Stimulated activated CD4-positive, alpha-beta T cell treated with anti-CD3 and anti-CD28 coated beads, Interleukin-15, amount 100 ng/mL, for 1 hour (primary cell): ENCODE measurements at places on chromosomes 2 and 18.

DNA sequence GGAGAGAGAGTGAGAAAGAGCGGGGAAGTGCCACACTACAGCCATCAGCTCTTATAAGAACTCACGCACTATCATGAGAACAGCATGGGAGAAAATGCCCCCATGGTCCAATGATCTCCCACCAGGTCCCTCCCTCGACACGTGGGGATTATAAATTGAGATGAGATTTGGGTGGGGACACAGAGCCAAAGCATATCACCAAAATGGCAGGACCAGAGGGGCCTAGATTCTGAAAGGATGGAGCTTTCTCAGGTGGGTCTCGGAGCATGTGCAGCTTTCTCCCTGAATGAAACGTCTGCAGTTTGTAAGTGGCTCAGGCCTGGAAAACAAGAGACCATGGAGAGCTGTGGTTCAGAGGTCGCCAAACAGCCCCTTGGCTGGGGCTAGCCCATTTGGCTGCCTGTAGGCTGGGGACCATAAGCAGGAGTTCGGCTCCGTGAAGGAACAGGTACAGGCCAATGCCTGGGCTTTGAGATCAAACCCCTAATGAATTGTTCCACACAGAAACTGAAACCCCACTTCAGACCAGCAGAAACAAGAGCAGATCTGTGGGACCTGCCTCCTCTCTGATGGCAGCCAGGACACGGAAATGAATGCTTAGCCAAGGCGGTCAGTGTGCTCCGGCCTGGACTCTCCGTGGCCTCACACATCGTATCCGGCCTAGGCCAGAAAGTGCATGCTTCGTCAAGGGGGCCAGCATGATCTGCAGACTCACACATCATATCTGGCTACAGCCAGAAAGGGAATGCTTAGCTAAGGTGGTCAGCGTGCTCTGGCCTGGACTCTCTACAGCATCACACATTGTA, 111.2 kb upstream of the TMEM18 start:
- DNase-seq, result no peak

DNA sequence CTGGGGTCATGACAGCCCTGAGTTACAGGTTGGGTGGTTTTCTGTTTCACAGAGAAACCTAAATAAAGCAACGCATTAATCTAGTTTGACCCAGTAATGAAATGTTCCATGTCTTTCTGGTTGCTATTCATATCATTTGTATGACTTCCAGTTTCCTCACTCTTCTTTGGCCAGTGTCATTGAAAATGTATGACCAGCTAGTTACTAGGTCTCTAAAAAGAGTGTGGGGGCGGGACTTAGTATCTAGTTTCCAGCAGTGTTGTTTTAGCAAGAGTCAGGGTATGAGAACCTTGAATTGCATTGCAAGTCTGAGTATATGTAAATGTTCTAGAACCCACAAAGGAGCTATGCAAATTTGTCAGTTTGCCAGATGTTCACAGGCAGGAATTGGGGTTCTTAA, 47.7 kb downstream of the SLC9A2 start:
- DNase-seq, result no peak

DNA sequence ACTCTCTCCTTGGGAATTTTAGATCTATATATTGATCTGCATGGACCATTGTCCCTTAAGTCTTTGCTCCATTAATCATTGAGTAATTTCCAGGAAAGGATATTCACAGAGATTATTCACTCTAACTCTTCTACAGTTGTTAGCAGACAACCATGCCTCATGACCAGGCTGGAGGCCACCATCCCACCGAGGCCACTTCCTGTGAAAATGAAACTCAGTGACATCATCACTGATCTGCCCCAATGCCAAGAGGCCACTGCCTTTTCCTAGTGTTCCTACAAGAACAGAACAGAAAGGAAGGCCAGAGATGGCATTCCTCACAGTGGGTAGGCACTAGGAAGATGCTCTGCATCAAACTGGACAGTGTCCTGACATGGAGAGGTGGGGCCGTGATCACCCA, 161.3 kb downstream of the DTNA start:
- DNase-seq, result no peak

- DNase-seq, result no peak
Measured at GRCh38 chr2:44938287-44939105, 3.0 kb upstream of the SIX3 start.

DNA sequence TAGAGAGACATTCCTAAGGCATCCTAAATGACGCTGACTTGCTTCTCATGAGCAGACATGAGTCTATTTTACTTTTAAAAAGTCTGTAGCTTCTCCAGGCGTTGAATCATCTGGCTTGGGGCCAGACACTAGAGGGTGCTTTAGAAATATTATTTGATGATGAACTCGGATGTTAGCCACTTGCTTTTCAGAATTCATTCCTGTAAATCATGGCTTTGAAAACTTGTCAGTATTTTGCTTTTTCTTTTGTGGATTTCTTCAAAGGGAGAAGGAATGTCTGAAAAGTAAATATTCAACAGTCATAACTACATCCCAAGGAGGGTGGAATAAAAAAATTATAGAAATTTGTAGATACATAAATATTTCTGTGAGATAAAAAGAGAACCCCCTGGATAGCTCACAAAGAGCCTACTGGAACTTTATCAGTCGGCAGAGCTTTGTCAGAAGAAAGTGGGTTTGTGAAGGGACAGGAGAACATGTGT, 370.8 kb downstream of the OSR1 start:
- no peak for DNase-seq

- no peak for DNase-seq
Measured at GRCh38 chr2:158498749-158499136, 42.0 kb downstream of the PKP4 start.

DNA sequence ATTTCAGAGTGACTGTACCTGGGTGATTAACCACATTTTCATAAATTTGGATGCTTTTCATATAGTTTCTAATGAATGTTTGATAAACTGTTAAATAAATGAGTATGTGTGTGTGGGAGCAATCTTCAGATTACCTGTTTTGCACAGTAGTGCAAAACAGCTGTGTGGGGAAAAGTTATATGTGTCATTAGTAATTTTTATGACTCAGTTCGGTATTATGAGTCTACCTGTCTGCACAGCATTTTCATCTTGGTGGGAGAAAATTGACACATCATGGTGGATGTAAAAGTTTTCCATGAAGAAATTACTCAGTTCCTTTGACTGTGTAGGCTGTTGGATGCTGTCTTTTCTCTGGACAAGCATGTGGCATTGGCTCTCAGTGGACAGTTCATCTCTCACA, 43.8 kb downstream of the LTBP1 start:
- DNase-seq, result no peak

DNA sequence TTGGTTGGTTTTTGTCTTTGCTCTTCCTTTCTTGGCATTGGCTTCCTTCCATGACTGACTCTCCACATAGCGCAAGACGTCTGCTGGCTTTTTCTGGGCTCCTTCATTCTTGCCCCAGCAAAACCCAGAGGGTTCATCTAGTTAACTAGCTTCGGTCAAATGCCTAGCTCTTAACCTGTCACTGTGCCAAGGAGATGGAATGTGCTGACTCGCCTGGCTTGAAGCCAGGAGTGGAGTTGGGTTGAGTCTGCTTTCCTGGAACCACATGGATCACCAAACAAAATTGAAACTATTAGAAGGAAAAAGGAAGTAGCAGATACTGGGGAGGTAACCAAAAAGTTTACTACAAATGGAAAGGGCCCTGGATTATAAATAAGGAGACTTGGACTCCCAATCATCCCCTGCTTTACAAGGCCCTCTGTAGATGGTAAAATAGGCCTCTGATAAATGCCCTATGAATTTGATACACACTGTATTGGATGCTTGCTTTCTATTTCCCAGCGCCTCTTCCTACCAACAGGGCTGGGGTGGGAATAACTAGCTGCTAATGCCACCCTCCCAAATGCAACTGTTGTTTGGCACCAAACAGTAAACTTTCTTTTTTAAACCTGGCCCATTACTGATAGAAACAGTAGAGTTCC, 11.3 kb downstream of the MALT1 start:
- DNase-seq, result no peak

- DNase-seq, result no peak
Measured at GRCh38 chr2:127582863-127583861, 47.7 kb downstream of the MYO7B start.

DNA sequence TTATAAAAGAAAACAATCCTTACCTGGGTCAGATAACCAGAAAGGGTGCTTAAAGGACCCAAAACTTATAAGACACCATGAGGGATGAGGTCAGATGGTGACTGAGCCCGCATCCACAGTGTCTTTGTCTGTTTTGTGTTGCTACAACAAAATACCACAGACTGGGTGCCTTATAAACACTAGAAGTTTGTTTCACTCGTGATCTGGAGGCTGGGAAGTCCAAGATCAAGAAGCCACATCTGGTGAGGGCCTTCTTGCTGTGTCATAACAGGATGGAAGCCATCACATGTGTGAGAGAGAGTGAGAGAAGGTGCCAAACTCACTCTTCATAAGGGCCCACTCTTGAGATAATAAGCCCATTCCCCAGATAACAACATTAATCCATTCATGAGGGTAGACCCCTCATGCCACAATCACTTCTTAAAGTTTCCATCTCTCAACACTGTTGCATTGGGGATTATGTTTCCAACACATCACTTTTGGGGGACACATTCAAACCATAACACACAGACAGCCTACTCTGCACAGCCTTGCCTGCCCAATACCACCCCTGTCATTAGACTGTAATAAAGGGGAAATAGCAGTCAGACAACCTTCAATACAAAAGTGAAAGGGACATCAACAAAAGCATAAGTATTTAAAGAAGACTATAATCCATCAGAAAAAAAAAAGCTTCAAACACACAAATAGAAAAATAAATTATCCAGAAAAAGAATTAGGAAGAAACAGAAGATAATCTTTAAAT, 249.8 kb downstream of the ANAPC1 start:
- no peak for DNase-seq

DNA sequence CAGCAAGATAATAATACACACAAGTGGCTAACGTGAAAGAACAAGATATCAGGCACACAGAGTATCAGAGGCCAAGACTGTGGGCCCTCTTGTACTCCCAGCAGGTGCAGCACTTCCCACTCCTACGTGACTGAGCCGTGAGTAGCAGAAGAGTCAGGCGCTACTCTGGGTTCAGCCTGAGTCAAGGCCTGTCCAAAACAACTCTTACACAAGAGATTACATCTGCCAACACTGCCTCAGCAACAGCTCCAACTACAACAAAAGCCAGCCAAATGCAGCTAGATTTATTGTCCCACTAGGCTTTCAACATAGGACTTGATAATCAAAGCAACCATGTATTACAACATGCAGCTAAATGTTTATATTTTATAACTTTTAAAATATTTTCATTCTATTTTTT, 56.2 kb downstream of the ITSN2 start:
- no peak for DNase-seq

- no peak for DNase-seq
Measured at GRCh38 chr2:18149660-18150246, 271.3 kb downstream of the KCNS3 start.

DNA sequence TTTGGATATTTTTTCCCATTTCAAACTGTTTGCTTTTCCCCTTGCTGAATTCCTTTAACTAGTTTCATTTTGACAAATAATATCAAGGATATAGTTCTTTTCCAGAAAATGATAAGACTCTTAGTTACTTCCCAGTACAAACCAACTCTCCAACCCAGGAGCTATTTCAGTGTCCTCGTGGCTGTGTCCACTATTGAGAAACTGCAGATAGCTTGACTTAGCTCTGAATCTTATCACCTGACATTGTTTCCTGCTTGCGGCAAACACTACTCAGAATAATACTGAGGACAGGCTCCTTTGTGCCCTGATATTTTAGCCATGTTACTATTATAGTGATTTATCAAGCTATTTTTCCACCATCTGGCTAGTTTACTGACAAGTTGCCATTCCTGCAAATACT, 74.6 kb downstream of the KLF7 start:
- DNase-seq, result no peak

DNA sequence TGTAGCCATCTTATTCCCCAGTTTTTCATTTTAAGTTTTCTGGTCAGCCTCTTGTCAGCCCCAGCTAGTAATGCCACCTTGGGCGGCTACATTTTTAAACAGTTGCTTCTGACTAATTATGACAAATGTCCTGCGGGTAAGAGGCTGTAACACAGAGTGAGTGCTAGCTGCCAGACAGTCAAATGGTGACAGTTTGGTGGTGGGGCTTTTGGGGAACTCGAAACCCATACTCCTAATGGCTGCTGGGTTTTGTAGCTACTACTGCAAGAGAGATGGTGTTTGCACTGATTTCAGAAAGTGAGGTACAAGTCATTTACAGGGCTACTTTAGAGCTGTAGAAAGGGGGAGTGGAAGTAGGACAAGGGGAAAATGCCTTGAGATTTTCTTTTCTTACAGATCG, 48.2 kb downstream of the ZCCHC2 start:
- no peak for DNase-seq

GRCh38 chr18:24189007-24189528, 50.2 kb downstream of the CABYR start:
- DNase-seq, result no peak

- DNase-seq, result no peak
Measured at GRCh38 chr18:50559752-50560680, at the start of gene MAPK4. Gene MAPK4, plus strand, starts transcription at chr18:50560087. Its CDS starts 103,872 bp downstream, at chr18:50663959.
